Stimulated activated CD4-positive, alpha-beta T cell treated with anti-CD3 and anti-CD28 coated beads, Interleukin-2, amount 100 ng/mL, for 48 hours (primary cell): ENCODE measurements at places on chromosomes 13 and 19.

DNA sequence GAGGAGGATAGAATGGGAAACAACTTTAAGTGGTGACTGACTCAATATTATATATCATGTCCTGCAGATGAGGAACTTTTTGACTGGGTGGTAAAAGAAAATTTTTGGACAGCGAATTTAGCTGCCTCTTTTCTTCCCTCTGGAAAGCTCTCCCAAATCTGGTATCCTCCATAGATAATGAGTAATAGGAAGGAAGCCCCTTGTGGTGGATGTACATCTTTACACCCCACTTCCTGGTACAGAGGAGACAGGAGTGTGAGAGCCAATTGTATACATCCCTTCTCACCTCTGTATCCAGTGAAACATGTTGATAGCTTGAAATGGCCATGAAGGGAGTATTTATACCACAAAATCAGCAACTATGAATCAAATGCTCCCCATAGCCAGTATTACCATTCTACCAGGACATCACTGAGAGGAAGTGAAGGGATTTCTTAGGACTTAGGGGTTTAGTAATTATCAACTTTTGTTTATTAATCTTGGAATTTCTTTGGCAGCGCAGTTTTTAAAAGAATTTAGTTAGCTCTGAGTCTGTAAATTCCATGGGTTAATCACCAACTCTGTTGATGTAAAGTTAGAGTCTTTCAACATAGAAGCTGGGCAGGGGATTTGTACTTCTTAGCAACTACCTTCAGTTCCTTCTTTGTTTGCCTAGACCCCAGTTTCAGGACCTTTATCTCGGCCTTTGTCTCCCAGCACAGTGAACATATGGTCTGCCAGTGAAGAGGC lies 17.0 kb upstream of the TDRD3 start:
- DNase-seq: no peak

DNA sequence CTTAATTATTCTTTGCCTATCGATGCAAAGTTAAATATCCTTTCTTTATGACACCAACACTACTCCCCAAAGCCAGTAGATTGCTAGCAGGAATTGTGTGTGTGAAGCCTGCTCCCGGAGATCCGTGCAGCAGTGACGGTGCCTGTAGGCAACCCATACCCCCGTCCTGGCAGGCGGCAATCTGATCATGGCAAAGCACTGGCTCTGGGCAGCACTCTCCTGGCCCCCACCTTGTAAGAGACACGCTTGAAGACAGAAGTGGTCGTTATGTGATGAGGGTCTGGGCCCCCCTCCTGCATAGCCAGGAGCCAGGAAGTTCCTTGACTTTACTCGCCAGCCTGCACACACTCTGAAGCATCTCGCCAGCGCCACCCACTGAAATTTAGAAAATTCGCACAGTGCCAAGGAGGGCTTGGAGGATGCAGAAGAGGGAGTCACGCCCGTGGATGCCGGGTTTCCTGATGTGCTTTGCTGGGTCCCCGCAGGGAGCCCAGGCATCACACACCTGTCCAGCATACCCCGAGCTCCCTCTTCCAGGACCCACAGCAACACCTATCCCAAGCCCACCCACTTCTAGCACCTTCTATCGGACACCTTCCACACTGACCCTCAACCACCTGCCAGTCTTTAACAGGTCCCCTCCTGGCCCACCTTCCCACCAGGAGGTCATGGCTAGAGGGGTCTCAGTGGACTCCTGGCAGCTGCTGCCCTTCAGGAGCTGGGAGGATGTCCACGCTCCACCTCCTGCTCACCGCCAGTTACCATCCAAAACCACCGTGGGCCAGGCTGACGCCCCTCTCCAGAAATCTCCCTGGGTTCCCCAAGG lies 54.5 kb downstream of the CEBPG start:
- DNase-seq: no peak

DNA sequence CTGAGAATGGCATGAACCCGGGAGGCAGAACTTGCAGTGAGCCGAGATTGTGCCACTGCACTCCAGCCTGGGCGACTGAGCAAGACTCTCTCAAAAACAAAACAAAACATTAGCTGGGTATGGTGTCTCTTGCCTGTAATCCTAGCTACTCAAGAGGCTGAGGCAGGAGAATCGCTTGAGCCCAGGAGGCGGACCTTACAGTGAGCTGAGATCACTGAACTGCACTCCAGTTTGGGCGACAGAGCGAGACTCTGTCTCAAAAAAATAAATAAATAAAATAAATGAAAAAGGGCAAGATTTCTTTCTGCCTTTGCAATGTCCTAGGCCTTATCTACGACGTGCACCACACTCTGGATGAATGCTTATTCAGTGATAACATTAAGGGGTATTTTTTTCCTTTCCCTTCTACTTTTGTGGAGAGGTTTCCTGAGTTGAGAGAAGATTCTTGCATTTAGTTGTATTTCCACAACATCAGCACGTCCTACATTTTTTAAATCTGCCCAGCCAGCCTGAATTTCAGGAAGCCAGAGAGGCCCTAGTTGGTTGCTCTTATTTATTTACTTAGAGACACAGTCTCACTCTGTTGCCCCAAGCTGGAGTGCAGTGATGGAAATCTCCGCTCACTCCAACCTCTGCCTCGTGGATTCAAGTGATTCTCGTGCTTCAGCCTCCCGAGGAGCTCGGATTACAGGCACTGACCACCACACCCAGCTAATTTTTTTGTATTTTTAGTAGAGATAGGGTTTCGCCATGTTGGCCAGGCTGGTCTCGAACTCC lies 26.1 kb upstream of the OR1M1 start:
- no peak for DNase-seq

DNA sequence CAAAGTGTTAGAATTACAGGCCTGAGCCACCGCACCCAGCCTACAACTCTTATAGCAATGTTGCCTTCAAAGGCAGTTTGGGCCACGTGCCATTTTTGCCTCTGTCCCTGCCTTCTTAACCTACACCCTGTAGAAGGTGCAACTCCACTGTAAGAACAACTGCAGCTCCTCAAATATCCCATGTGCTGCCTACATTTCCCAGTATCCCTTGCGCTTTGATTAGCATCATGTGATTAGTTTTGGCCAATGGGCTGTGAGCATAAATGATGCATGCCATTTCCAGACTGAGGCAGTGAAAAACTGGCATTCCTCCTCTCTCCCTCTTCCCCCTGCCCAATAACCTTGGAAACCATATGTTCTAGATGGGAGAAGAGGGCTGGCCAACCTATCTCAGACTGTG lies 75.2 kb upstream of the MRI1 start:
- peak; percentile 1 for DNase-seq

DNA sequence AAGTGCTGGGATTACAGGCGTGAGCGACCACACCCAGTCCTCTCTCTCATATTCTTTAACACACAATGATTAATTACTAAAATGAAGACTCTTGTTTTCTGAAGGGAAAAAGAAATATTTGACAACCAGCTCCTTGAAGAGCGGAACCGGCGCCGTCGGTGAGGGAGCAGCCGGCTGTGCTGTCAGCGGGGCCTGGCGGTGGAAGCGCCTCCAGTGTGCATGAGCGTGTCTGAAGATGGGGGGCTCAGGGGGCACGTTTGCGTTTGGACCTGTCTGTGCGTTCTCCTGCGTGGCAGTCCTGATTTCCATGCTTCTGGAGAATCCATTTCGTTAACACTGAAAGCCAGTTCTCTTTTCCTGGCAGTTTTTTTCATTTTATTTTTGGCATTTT lies 7.3 kb upstream of the NDUFS7 start:
- no peak for DNase-seq

DNA sequence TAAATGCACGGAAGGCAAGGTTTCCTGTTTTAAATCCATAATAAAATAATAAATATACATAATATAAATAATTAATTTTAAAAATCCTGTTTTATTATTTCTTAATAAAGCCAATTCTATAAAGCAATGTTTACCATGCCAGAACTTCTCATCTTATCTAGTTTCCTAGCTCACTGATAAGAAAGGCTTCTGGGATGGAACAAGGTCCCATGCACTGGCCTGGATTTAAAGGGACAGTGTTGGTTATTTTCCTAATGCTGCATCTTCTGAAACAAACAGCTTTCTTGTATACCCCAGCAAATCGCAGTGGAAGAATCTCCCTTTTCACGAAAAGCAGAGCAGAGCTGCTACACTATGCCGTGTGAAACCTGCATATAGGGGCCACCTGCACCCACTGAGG lies 68.8 kb downstream of the LNX2 start:
- DNase-seq: no peak

- no peak for DNase-seq
These were observed 8.5 kb upstream of the C1QTNF9B start for GRCh38 chr13:23905766-23906165.

DNA sequence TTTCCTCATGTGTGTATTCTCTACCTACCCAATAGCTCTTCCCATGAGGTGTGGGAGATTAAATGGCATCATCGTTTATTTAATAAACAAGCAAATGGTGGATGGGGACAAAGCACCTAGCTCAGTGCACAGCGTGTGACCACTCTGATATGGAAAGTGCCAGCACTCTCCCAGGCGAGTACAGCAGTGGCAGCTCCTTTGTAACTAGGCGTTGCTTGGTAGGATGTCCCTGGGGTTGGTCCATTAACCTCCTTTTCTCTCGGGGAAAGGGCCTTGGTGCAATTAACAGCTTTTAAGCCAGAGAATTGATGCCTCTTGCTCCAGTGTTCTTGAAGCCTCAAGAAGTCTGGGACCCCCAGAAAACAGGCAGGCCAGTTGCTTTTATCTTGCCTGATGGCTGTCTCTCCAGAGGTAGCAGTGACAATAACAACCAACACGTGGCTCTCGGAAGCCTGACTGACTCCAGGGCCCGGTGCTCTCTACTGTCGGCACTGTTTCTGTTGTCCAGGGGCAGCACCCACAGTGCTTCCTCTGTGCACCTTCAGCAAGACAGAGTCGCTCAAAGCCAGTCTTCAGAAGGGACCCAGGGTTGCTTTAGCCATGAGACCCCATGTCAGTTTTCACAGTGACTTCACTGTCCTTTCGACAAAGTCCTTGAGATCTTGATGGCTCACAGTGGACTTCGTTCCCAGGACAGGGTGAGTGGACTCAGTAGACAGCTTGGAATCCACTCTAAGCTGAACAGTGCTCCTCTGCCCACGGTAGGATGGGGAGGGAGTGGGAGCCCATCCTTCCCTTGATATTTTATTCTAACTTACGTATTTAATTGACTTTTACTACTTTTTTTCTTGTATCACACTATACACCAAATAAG lies 33.9 kb upstream of the NPAS1 start:
- DNase-seq: no peak

- no peak for DNase-seq
These were observed 244.2 kb downstream of the PCCA start for GRCh38 chr13:100333141-100333540.

DNA sequence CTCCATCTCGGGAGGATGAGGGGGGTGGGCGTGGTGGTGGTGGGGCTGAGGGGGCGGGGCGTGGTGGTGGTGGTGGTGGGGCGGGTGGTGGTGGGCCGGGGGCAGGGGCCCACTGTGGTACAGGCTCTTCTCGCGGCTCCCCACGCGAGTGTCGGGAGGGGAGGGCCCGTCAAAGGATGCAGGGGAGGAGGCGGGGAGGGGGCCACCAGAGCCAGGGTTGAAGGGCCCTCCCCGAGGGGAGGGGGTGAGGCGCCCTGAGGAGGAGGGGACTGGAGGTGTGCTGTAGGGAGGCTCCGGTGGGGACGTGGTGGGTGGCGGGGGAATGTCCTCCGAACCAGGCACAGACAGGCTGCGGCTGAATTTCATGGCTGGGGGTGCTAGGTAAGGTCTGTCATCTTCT lies 19.6 kb downstream of the C19orf81 start:
- DNase-seq: no peak

DNA sequence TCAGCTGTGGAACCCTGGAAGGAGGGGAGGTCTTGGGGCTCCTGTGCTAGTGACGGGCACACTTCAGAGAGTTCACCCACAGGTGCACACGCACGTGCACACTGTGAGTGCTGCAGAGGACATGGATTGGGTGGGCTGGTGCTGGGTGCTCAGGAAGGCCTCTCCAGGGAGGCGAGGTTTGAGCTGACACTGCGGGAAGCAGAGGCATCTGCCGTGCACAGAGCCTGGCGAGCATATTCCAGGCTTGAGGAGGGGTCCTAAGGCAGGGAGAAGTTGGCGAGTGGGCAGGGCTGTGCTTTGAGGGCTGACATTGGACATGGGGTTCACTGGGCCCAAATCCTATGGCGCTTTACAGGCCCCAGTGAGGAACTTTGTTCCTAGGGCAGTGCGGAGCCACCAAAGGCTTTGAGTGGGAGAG lies 25.6 kb downstream of the CCDC8 start:
- DNase-seq: no peak

DNA sequence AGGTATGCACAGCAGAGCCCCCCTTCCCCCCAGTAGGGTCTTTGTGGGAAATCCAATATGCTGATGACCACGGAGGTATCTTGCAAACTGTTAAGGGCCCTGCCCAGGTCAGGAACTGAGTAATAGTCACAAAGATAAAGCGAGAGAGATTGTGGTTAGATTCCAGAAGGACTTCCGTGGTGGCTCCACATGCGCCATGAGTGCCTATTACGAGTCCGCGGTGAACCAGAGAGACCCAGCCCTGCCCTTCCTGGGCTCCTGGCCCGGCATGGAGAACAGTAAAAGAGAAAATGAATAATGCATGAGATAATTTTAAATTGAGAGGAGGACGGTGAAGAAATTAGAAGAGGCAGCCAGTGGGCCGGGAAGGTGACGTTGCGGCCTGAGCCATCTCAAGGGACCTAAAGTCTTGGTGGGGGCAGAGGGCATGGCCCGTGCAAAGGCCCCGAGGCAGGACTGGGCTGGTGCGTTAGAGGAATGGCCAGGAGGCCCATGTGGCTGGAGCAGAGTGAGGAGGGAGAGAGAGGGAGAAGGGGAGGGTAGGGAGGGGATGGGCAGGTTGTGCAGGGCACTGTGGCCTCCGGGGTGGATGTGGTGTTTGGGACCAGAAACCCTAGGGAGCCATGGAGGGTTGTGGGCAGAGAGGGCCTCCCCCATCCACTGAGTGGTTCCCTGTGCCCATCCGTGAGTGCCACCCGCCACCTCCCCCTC lies 46.6 kb upstream of the NFIC start:
- no peak for DNase-seq

DNA sequence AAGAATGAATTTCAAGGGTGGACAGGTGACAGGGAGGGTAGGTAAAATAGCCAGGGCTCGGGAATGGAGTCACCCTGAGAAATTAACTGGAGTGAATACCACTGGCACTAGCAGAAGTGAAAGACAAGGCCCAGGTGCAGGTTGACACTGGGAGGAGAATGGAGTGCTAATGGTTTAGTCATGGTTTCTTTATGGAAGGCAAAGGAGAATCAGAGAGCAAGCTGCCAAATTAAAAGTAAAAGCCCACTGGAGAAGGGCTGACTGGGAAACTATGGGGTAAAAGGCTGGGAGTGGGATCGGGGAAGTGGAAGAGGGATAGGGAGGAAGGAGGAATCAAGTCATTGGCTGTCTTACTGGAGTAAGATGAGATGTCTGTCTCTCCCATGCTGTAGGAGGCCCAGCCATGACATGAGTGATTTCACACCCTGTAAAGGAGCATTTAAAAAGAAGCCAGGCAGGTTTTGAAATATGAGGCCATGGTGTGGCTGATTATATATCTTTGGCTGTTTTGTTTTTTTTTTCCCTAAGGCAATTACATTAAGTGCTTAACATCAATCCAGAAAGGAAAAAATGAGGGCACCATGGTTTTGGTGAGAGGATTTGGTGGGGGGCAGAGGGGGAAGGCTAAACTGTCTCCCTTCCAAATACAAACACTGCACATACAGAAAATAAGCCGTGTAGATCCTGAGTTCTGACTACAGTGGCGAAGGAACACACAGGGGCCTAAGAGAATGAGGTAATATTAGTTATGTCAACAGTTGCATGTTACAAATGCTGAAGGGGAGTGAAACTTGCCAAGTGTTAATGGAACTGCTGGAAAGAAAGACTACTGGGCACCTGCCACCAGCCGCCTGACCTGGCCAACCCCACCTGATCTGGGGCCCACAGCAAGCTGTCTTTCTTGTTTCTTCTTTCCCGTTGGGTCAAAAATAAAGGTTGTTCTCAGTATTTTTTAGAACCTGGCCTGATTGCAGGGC lies 183.5 kb upstream of the TSC22D1 start:
- DNase-seq: no peak

GRCh38 chr13:24288870-24289269 lies 20.5 kb upstream of the C1QTNF9 start:
- DNase-seq: no peak
